ENCODE measurements at places on chromosomes 12 and 14.

- no peak for DNase-seq
Measured at GRCh38 chr14:89773151-89773550, 181.4 kb downstream of the EFCAB11 start.

DNA sequence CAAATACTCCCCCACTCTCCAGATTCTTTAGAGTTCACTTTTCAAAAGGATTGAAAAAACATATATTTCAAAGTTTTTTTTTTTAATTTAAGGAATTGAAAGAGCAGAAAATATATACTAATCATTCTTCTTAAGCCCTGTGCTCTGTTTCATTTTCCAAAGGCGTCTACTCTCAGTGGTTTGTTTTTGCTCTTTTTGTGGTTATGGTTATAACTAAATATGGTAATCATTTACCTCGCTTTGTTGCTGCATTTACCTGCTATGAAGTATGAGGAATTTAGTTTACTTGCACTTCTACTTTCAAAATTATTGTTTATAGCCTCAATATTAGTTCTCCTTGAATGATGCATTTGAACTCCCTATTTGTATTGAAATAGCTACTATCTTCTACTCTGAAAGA lies 55.9 kb upstream of the LRRK2 start:
- DNase-seq = no peak

GRCh38 chr14:53701108-53701875 lies 255.3 kb downstream of the BMP4 start:
- DNase-seq = no peak

GRCh38 chr12:97637770-97638169 lies 175.2 kb downstream of the RMST start:
- DNase-seq = peak; percentile 35

DNA sequence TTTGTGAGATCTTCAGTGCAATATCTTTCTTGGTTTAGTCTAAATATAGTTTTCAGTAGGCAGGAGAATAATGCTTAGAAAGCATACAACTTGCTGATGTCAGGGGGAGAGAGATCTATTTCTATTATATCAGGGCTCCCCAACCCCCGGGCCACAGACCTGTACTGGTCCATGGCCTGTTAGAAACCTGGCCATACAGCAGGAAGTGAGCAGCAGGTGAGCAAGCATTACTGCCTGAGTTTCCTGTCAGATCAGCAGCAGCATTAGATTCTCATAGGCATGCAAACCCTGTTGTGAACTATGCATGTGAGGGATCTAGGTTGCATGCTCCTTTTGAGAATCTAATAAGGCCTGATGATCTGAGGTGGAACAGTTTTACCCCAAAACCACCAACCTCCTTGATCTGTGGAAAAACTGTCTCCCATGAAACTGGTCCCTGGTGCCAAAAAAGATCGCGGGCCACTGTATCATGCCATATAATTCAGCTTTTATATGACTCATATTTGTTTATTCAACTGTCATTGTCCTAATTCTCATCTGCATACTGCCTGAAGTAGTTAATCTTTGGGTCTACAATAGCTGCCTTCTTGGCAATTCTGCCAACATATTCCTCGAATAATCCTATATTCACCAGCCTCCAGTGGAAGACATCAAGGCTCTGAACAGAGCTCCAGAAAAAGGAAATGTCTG lies 163.6 kb upstream of the DYRK2 start:
- no peak for DNase-seq

GRCh38 chr14:22478670-22479069 lies 110.4 kb downstream of the DAD1 start:
- DNase-seq = no peak

DNA sequence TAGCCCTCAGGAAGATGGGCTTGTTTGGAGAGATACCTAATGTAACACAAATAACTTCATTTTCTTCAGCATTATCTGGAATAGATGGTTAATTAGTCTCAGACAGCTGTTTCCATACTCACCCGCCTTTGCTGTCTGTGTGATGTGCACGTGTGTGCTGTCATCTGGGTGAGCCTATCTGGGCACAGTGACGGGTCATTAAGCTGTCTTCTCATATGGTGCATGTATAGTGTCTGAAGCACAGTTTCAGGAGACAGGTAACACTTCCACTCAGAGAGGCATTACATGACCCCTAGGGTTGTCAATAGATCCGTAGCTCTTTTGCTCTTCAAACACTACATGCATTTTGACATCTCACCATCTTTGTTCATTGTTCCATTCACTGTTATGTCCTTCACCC lies 493.3 kb downstream of the APAF1 start:
- DNase-seq = no peak

GRCh38 chr12:96436366-96437170 lies 36.3 kb upstream of the CDK17 start:
- DNase-seq = no peak

DNA sequence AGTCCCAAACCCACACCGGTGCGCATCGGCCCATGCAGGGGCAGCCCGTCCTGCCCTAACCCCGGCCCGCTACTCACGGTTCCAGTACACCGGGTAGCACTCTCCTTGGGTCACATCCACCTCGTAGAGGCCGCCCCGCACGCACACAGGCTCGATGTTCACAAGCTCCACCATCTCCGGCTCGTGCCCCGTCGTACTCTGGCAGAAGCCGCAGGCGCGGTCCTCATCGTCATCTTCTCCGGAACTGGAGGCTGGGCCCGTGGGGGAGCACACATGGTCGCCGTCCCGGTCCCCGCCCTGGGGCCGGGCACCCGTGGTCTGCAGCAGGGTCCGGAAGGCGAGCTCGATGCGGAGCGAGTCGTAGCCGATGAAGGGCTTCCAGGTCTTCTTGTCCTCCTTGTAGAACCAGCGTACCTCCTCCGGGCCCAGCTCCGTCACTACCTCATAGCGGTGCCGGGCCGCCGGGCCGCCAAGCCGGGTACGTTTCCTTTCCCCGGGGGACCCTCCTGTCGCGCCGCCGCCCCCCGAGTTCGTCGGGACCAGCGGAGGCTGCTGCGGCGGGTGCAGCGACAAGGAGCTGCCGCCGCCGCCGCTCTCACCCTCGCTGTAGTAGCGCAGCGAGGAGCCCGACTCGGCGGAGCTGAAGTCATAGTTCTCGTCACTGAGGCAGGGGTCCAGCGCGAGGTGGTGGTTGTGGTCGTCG lies 788 bp downstream of the DDHD1 start:
- no peak for DNase-seq

- no peak for DNase-seq
Measured at GRCh38 chr12:66163289-66163688, 6.5 kb downstream of the TMBIM4 start.

- no peak for DNase-seq
Measured at GRCh38 chr12:75553836-75554555, 42.6 kb upstream of the KRR1 start.

GRCh38 chr14:64880221-64881121 lies 764 bp upstream of the SPTB start:
- DNase-seq = no peak

- DNase-seq = no peak
Measured at GRCh38 chr12:15956010-15956409, 44.9 kb downstream of the DERA start.

- no peak for DNase-seq
Measured at GRCh38 chr14:105641075-105641937, 114.9 kb downstream of the TMEM121 start.

GRCh38 chr12:113850309-113851056 lies 115.6 kb downstream of the RBM19 start:
- DNase-seq = no peak

- DNase-seq = no peak
Measured at GRCh38 chr12:76047060-76047459, 15.5 kb upstream of the PHLDA1 start.

DNA sequence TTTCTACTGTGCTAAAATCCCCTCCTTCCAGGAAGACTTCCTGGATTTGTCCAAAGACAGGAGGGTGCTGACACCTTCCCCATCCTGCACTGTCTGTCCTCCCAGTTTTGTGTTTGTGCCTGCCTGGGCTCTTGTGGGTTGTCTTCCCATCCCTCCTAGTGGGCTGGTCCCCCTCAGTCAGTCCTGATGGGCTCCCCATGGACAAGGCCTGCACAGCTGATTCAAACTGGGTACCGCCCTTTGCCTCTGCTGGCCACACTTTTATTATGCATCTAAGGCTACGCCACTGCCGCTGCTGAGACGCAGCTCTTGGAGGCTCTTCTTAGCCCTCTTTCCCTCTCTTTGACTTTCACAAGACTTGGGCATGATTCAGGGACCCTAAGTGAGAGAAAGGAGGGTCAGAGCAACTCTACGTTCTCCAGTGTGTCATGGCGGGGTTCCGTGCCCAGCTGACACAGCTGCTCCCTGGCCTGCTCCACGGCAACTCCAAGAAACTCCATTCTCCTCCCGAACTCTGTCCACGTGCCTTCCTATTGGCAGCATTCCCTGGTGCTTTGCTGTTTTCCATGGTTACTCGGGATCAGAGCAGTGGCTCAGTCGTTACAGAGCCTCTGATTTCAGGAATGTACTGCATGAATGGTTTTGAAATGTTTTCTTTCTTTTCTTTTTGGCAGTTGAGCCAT lies 3.8 kb upstream of the KRT85 start:
- peak; percentile 28 for DNase-seq

DNA sequence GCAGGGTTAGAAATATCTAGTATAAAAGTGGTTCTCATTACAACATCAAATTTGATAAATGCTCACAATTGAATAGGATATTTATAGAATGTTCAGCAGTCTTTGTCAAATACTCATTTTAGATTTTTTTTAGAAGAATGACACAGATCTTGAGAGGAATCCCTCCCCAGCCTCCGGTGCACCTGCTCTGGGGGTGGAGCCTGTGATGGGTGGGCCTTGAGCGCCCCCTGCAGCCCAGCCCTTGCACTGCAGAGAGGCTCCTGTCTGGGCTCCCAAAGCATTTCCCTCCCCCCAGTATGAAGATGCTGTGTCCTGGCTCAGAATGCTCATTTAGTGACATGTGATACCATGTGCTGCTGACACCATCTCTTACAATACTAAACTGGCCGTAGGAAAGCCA lies 792.3 kb downstream of the TMEM121 start:
- DNase-seq = no peak

GRCh38 chr14:60632257-60632656 lies 17.0 kb downstream of the SIX1 start:
- no peak for DNase-seq

GRCh38 chr12:18502422-18502968 lies 235.3 kb downstream of the PLCZ1 start:
- DNase-seq = no peak

- DNase-seq = no peak
Measured at GRCh38 chr12:107351713-107352112, 258.4 kb upstream of the CRY1 start.

DNA sequence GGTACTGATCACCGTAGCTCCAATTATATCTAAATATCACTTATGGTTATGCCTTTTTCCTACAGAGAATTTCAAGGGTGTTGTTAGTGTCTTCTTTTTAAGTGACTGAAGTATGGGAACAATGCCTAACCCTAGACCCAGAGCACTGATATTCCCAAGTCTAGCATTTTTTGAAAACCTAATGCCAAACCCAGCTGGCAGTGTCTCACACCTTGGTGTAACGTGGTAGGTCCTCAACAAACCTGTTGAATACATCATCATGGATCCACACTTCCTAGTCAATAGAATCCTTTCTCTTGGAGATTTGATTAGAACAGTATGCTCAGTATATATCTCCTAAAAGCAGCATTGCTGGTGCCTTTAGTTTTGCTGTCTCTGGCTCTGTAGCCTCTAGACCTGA lies 37.7 kb upstream of the RMST start:
- DNase-seq = no peak

DNA sequence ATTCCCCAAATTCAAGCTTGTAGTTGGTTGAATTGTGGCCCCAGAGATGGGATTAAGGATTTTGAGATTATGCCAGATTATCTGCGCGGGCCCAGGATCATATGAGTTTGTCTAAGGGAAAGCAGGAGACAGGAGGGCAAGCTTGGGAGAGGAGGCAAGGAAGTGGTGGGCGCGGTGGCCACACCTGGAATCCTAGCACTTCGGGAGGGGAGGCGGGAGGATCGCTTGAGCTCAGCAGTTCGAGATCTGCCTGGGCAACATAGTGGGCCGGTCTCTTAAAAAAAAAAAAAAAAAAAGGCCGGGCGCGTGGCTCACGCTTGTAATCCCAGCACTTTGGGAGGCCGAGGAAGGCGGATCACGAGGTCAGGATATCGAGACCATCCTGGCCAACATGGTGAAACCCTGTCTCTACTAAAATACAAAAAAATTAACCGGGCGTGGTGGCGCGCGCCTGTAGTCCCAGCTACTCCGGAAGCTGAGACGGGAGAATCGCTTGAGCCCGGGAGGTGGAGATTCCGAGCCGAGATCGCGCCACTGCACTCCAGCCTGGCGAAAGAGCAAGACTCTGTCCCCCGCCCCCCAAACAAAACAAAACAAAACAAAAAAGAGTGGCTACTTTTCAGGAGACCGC lies 881 bp upstream of the PUS1 start:
- DNase-seq = no peak

GRCh38 chr14:100476012-100476822 lies 111.0 kb downstream of the BEGAIN start:
- DNase-seq = peak; percentile 68

- DNase-seq = no peak
Measured at GRCh38 chr12:121580959-121581685, at the start of gene KDM2B. TSS of gene KDM2B (minus strand) at chr12:121581023. CDS start at chr12:121580911, 112 bp downstream.

DNA sequence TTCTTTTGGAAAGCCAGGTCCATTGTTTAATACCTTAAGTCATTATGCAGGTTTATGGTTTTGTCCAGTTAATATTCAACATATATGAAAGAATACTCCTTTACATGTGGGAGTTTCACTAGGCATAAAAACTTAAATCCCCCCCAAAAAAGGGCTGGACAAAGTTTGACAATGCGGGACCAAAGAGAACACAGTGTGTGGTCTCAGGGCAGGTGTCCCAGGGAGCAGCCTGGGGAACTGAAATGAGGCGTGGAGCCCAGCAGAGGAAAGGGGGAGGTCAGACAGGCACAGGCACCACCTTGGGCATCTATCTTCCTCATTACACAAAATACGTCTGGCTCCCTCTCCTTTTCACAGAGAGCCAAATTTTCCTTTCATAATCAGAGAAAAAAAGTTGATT lies 22.5 kb downstream of the PKP2 start:
- DNase-seq = no peak

DNA sequence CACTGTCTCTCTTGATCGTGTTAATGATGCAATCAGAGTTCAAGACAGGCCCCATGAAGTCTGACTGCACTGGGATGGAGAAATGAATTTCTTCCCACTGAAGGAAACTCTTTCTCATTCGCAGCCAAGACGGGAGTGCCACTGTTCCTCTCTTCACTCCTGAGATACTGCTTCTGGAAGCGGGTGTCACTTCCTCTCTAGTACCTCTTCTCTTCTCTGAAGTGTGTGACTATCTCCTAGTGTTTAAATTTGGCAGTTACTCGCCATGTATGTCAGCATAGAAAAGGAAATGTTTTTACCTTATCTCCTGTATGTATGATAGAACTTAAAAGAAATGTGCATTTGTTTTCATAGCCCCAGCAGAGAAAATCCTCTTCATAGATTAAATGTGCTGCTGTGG lies 215.2 kb downstream of the ANO6 start:
- DNase-seq = no peak

GRCh38 chr12:70598467-70599193 lies 38.6 kb downstream of the PTPRB start:
- no peak for DNase-seq
